ENCODE measurements at places on chromosomes 4 and X. TPM values are rescaled to one million over a fixed set of nuclear protein-coding genes. Genes with fewer than 3 reads are reported as not detected.

GRCh38 chr4:78220283-78220682, 163.2 kb downstream of the FRAS1 start:
- no peak for DNase-seq

MAGEC2 gene
- 2.3 TPM for total RNA-seq

DNA sequence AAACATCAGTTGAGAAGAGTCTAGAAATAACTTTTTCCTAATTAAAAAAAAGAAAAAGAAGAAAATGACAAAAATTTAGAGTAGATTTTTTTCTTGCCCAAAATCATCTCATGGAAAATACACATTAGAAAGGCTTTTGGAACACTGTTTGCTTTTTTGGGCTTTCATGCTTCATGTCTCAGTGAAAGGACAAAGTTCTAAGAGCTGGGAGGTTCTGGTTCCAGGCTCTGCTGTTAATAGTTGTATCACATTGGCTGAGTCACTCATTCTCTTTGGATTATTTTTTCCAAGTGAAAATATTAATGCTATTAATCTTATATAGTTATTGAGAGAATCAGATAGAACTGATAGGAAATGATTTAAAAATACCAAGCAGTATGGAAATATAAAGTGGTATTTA, 32.9 kb upstream of the ETNPPL start:
- no peak for DNase-seq

GRCh38 chr4:175309041-175309440, 390.9 kb downstream of the ADAM29 start:
- no peak for DNase-seq

GRCh38 chr4:5883916-5884315, 9.0 kb downstream of the CRMP1 start:
- DNase-seq = peak; percentile 59

- DNase-seq = no peak
These were observed 13.2 kb downstream of the FGA start for GRCh38 chr4:154577324-154577723.

- no peak for DNase-seq
These were observed 54.6 kb upstream of the MMAA start for GRCh38 chr4:145564540-145564939.

ZNF674 gene
- 1.7 TPM for total RNA-seq

C4orf51 gene
- not detected for total RNA-seq

GRCh38 chrX:1535241-1536041, 1.5 kb downstream of the P2RY8 start:
- DNase-seq = no peak

- DNase-seq = peak; percentile 12
These were observed 239.3 kb downstream of the C4orf33 start for GRCh38 chr4:129335276-129335675.

DNA sequence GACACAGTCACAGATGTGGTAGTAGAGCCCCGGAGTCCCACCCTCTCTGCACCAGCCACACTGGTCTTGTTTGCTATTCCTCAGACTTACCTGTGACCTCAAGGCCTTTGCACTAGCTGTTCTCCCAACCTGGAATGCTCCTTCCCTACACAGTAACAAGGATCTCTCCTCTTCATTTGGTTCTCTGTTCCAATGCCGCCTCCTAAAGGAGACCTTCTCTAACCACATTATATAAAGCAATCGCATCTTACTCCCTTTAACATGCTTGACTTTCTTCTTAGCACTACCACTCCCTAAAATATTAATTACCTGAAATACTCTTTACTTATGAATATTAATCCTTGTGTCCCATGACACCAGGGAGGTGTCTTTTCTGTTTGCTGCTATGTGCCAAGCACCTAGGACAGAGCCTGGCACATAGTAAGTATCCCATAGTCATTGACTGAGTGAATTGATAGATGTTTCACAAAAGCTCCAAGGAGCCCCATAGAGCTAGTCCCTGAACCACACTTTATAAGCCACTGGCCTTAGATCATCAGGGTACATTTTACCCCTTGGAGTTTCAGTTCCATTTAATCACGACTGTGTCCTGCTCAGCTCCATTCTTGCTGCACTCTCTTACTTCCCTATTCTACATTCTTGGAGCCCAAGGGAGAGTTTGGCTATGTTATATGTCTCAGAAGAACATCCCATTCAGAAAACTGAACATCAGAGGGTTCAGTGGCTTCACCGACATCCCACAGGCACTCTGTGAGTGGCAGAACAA, 312.7 kb downstream of the RAB28 start:
- DNase-seq = no peak

CITED1 gene
- 8.1 TPM for total RNA-seq

DNA sequence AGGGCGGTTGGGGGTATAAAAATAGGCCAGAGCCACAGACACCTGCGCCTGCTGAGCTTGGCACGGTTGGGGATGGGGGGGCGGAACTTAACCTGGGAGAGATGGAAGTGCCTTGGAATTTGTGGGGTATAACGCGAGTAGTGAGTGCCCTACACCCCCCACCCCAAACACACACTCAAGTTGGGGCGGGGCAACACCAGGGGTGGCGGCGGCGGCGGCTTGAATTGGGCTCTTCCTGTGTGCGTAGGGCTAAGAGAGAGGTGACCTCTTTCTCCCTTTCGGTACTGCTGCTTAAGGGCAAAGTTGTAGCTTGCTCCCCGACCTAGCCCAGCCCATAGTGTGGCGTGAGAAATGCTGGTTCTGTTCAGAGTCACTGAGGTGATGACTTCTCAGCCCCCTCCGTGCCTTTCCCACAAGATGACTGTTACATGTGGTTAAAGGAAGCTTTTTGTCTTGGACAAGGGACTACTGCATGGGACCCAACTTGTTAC, 839 bp downstream of the STK26 start:
- peak; percentile 41 for DNase-seq

RNF128 gene
- not detected for total RNA-seq

DNA sequence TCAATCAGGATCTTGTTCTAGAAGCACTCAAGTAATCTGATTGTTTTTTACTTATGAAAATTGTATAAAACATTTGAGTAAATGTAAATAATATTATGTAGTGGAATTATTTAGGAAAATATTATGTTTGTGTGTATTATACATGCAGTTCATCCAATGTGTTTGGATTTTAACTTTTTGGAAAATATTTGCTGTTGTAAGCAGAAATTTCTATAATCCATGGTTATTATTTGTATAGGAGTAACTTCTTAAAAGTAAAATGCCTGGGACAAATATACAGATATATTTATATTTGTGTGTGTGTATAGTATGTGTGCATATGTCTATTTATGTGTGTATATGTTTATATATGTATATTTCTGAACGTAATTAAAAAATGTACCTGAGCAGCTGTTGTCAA, 1394.6 kb upstream of the AGA start:
- no peak for DNase-seq

DNA sequence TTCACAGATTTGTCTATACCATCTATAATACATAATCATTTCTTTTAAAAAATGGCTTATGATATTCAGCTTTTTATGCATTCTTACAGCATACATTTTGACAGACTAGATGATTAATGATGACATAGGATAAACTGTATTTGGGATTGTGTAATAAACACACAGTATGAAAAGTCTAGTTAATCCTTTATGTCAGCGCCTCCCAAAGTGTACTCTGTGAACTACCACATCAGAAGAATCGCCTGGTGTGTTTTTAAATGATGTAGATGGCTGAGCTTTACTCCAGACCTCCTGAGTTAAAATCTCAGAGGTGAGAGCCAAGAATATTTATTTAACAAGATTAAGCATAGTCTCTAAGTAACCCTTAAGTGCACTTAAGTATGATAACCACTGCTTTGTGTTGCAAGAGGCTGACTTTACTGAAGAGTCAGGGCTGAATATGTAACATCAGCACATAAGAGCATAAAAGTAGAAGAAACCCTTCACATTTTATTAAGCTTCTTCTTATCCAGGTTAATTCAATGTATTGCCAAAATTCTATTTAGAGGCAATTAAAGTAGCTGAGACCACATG, 104.2 kb downstream of the ANK2 start:
- no peak for DNase-seq

GRCh38 chr4:20193141-20193936, 58.4 kb upstream of the SLIT2 start:
- no peak for DNase-seq

HPGD gene
- total RNA-seq = not detected

- no peak for DNase-seq
These were observed 106.9 kb downstream of the PPARGC1A start for GRCh38 chr4:23782778-23783437.

DNA sequence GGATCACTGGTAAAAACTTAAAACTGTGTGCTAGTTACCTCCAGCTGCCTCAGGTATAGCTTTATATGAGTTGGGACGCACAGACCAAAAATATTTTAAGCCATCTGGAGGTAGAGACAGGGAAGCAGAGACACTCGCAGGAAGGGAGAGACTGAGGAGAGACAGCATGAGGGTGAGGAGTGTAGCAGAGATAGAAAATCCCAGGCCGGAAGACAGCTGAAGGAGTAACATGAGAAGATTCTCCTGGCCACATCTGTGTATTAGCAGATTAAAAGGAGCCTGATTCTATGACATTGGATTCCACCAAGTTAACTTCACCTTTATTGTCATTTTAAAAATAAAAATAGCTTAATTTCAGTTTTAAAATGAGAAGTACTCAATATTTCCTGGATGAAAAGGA, 84.3 kb downstream of the PDLIM5 start:
- DNase-seq = peak; percentile 69

CENPVL3 gene
- not detected for total RNA-seq

DNA sequence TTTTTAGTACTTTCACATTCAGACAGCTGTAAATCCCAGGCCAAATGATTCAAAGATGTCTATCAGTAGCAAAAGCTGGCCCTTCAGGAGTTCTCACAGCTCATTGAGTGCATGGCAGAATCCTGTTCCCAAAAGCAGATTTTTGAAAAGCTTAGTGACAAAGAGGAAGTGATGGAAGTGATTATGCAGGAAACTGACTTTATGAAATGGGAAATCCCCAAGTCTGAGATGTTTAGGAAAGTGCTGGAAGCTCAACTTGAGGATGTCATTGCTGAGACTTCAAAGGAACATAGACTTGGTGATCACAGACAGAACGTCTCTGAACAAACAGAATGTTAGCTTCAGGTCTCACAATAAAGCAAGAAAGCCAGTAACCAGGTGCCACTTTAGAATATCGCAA, 51.0 kb upstream of the CFAP47 start:
- DNase-seq = no peak

ALB gene
- total RNA-seq = not detected

GRCh38 chr4:111671756-111672155, 473.5 kb upstream of the FAM241A start:
- no peak for DNase-seq

GRCh38 chr4:86359944-86360478, at the start of gene MAPK10:
Gene MAPK10, minus strand, starts transcription at chr4:86360053.
- DNase-seq = peak; percentile 66

CSAG2 gene
- not detected for total RNA-seq

MAGEA3 gene
- 4.4 TPM for total RNA-seq

GRCh38 chrX:25017667-25018247, 2.0 kb upstream of the ARX start:
- DNase-seq = peak; percentile 67

PAGE1 gene
- not detected for total RNA-seq

PQBP1 gene
- 52.3 TPM for total RNA-seq

- DNase-seq = no peak
These were observed 72.1 kb upstream of the FAM241A start for GRCh38 chr4:112073181-112073580.

DNA sequence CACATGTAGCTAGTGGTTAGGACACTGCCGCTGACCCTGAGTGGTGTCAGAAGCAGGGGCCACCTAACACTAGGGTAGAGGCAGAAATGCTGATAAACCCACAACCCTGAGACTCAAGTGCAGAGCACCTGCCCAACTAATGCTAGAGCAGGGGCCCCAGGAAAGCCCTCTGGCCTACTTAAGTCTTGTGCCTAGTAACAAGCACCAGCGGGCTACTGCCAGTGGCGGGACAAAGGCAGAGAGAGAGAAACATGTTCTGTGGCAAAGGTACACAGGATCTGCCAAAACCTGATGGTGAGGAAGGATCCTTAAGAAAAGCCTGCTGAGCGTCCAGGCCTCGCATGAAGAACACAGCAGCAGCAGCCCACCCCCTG, 172.4 kb downstream of the PRDM5 start:
- no peak for DNase-seq

MAGEA1 gene
- total RNA-seq = not detected

DUX4 gene
- total RNA-seq = not detected

DNA sequence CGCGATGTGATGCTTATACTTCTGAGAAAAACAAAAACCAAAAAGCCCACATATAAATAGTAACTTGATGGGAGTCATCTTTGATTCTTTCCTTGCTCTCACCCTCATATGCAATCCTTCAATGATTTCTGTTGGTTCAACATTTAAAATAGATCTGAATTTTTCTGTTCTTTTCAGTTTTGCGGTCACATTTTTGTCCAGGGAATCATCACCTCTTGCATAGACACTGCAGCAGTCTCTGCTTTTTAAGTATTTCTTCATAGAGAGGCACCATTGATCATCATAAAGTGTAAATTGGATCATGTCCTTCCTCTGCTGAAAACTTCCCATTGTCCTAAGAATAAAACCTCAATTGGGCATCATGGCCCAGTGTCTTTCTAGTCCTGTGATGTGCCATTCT, 81.1 kb upstream of the SLC4A4 start:
- DNase-seq = no peak

GLOD5 gene
- not detected for total RNA-seq
